ENCODE measurements at places on chromosomes 2 and 18.

- no peak for DNase-seq
Measured at GRCh38 chr2:65749545-65749944, 317.1 kb upstream of the SPRED2 start.

GRCh38 chr2:43897492-43897891 lies 58.7 kb downstream of the ABCG8 start:
- DNase-seq: no peak

DNA sequence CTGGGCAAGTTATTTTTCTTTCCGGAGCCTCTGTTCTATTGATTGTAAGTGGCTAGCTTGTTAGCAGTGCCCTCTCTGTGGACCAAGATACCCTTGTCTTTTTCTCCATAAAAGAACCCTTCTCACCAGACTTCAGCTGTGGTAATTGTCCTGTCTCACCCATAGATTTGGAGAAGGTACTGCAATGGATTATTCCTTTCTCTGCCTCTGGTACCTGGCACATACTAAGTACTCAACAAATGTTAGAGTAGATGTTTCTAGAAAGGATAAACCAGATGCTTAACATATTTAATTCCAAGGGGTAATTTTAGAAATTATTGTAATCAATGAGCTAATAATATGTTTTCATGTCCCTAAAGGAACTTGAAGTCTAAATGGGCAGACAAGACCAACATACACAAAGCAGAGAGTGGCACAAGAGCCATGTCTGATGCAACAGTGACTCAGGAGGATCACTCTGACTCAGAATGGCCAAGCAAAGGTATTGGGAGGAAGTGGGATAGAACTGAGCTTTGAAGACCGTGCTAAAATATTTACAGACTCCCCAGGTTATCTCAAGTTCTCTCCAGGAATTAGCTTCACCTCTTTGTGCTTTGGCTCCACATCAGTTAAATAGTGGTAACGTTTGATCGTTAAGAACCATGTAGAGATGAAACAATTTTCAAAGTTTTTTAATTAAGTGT lies 129.7 kb upstream of the OSR1 start:
- no peak for DNase-seq

- no peak for DNase-seq
Measured at GRCh38 chr18:21163647-21164547, 52.3 kb upstream of the ROCK1 start.

GRCh38 chr2:138421315-138421970 lies 80.1 kb upstream of the SPOPL start:
- no peak for DNase-seq

GRCh38 chr2:169928463-169928864 lies 101.2 kb downstream of the UBR3 start:
- DNase-seq: peak; percentile 42

- DNase-seq: no peak
Measured at GRCh38 chr2:119112230-119112629, 46.3 kb downstream of the C1QL2 start.

GRCh38 chr2:105403241-105403782 lies 4.5 kb upstream of the FHL2 start:
- DNase-seq: no peak

GRCh38 chr2:217096474-217097225 lies 236.8 kb upstream of the TNP1 start:
- DNase-seq: no peak

DNA sequence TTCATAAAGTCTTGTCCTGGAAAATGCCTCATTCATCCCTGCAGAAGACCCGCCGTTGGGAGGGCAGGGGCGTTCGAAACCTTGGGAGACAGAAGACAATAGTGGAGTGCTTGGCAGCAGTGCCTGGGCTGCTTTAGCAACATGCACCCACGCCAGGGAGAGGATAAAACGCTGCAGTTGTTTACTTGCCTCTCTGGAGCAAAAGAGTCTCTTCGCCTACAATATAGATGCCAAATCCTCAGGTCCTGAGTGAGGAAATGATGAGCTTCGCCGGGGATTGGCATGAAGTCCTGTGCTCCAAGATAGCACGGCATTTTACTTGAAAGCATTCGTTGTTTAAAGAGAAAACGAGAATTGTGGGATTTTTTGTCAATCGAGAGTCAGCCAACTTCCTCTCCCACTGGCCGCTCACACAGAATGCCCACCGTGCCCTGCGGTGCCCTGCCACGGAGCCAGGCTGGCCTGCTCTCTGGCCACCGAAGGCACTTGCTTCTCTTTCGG lies 152.5 kb upstream of the POU3F3 start:
- DNase-seq: no peak

- no peak for DNase-seq
Measured at GRCh38 chr2:30362468-30363081, 84.5 kb upstream of the LCLAT1 start.

GRCh38 chr2:86037795-86038192 lies 67.9 kb downstream of the POLR1A start:
- no peak for DNase-seq

GRCh38 chr2:65997961-65998360 lies 437.0 kb upstream of the MEIS1 start:
- no peak for DNase-seq

DNA sequence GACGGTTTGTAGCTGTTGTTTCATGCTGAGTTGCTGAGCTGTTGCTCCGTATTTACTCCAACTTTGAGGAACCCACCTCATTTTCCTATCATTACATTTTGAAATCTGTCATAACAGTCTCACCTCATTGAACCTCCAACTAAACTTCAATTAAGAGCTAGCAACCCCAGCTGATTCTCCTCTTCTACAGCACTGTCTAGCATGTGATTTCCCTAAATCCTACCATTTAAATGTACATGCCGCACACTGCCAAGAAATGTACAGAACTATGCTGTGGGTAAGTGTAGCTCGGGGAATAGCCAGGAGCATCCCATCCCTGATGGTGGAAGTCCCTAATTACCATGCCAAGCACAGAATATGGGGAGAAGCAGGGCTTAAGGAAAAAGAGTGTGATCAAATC lies 299.9 kb downstream of the AFF3 start:
- DNase-seq: no peak

DNA sequence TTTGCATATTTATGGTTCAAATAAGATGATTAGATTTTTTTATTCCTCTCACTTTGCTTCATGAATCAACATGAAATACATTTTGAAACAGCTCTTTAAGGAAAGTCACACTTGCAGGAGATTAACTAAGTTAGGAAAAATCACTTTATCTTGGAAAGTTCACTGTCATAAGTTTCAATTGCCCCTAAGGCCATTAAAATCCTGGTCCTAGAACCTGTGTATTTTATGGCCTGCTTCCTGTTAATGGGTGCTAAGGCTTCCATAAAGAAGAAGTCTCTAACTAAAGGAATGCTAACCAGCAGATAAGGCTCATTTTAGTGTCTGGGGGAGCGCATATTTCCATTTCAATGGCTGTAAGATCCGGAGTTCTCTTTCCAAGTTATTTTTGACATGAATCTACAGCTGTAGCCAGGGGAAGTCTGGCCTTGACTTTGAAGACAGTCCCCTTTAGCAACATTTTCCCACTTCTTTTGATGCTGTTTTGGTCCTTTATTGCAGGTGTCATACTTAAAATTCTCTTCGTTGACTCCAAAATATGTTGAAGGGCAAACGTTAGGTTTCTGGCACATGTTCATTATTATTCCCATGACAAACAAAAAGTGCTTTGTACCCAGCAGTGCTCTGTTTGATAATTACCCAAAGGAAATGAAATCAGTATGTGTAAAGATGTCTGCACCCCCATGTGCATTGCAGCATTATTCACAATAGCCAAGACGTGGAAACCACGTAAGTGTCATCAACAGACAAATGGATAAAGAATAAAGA lies 34.4 kb upstream of the SH3BP4 start:
- DNase-seq: no peak

- DNase-seq: no peak
Measured at GRCh38 chr18:77822632-77823031, 573.0 kb downstream of the GALR1 start.

- no peak for DNase-seq
Measured at GRCh38 chr2:212854116-212854515, 297.3 kb downstream of the IKZF2 start.

DNA sequence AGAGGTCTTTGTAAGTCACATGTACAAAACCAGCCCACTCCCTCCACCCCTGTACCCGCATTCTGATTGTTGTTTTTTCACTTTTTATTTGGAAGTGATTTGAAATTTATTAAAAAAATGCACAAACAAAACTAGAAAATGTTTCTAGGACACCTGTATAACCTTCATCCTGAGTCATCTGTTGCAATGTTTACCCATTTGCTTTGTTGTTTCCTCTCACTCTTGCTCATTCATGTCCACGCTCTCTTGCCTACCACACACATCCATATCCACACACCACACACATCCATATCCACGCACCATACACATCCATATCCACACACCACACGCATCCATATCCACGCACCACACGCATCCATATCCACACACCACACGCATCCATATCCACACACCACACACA lies 18.8 kb downstream of the ZNF407 start:
- no peak for DNase-seq

GRCh38 chr2:162245781-162246180 lies 2.5 kb upstream of the FAP start:
- no peak for DNase-seq
